ENCODE measurements at places on chromosomes 7 and 10. TPM values are rescaled to one million over a fixed set of nuclear protein-coding genes. Genes with fewer than 3 reads are reported as not detected.

GRCh38 chr7:119167431-119167830 is 942.9 kb downstream of the ANKRD7 start:
- DNase-seq, result no peak
- no peaks in the 10 kb centered on the region for H3K4me1 ChIP-seq
- H3K4me3 ChIP-seq, result no peak overlapping the region
- H3K36me3 ChIP-seq, result no peaks in the 10 kb centered on the region
- H3K27me3 ChIP-seq, result no peaks in the 10 kb centered on the region

GRCh38 chr10:2682491-2682890 is 384.9 kb upstream of the PFKP start:
- no peaks in the 10 kb centered on the region for H3K4me1 ChIP-seq
- H3K27me3 ChIP-seq, result no peaks in the 10 kb centered on the region
- H3K27ac ChIP-seq, result no peak overlapping the region
- H3K4me3 ChIP-seq, result no peak overlapping the region

DNA sequence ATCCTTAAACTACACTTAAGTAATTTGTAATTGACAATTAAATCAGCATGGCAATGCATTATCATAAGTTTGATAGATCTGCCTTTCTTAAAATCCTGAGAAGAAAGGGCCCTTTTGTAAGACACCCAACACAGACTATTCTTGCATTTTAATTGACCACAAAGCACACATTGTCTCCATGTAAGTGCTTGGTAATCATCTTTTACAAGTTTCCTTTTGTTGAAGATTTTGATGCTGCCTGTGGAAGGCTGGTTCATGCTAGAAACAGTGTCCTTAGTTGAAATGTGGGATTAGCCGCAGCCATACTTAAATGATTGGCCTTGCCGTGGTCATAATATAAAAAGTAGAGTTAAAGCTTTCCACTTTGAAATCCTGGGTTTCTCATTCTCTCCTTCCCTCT is 32.3 kb upstream of the CELF2 start:
- no peaks in the 10 kb centered on the region for H3K36me3 ChIP-seq
- H3K27ac ChIP-seq, result no peak overlapping the region
- no peak overlapping the region for H3K4me3 ChIP-seq
- DNase-seq, result no peak
- no peaks in the 10 kb centered on the region for H3K27me3 ChIP-seq

DNA sequence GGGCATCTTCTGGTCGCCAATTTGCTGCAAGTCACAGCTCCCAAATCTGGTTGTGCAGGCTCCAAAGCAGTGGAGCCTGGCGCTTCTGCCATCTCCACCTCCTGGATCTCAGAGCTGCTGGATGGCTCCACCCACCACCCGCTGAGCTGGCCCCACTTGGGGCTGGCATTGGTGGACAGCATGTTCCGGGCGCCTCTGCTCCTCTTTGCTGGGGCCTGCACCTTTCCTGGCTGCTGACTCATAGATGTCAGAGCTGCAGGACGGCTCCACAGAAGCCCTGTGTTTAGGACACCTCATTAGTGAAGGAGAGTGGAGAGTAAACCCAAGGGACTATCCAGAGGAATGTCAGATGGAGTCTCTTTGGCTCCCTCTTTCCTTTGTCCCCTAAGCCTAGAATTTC is 27.4 kb downstream of the MAPK8 start:
- H3K36me3 ChIP-seq, result peaks cover 29% of the 10 kb centered on the region
- no peak overlapping the region for H3K4me3 ChIP-seq
- H3K4me1 ChIP-seq, result no peaks in the 10 kb centered on the region

GRCh38 chr7:17041324-17041723 is 159.5 kb upstream of the AGR3 start:
- H3K4me3 ChIP-seq, result no peak overlapping the region
- no peaks in the 10 kb centered on the region for H3K27me3 ChIP-seq
- H3K27ac ChIP-seq, result no peak overlapping the region
- peak; percentile 87 for DNase-seq
- H3K4me1 ChIP-seq, result peaks cover 77% of the 10 kb centered on the region

GRCh38 chr10:93412801-93413200 is 69.3 kb downstream of the MYOF start:
- peaks cover 15% of the 10 kb centered on the region for H3K36me3 ChIP-seq
- H3K27ac ChIP-seq, result peak overlapping the region; percentile 96
- peak; percentile 73 for DNase-seq
- H3K4me1 ChIP-seq, result peaks cover 35% of the 10 kb centered on the region
- no peaks in the 10 kb centered on the region for H3K27me3 ChIP-seq

DNA sequence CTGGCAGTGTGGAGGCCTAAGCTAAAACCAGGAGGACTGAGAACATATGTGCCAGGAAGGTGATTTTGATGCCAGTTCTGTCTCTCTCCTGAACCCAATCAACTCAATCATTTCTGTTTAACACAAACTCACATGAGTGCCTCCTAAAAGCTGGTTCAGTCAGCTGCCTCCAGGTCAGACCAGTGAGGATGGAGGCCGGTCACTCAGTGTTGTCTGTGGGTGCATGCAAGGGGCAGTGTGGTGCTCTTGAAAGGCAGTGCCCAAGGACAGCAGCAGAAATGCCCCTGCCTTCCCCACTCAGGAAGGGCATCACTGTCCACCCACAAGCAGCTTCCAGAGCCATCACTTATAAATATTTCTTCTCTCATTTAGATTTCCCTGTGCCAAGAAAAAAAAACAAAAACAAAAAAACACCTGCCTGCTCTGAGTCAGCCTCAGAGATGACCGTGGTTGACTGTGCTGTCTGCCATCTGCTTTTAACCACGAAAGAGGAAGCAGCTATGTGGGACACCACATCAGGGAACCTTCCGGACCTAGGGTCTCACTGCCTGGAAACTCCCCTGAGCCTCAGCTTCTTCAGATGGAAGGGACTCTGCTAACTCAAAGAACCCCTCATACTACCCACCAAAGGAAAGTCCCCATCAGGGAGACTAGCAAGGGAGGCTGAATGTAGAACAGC is 39.1 kb downstream of the VOPP1 start:
- peak; percentile 99 for DNase-seq
- peak overlapping the region; percentile 98 for H3K27ac ChIP-seq
- no peaks in the 10 kb centered on the region for H3K27me3 ChIP-seq

DNA sequence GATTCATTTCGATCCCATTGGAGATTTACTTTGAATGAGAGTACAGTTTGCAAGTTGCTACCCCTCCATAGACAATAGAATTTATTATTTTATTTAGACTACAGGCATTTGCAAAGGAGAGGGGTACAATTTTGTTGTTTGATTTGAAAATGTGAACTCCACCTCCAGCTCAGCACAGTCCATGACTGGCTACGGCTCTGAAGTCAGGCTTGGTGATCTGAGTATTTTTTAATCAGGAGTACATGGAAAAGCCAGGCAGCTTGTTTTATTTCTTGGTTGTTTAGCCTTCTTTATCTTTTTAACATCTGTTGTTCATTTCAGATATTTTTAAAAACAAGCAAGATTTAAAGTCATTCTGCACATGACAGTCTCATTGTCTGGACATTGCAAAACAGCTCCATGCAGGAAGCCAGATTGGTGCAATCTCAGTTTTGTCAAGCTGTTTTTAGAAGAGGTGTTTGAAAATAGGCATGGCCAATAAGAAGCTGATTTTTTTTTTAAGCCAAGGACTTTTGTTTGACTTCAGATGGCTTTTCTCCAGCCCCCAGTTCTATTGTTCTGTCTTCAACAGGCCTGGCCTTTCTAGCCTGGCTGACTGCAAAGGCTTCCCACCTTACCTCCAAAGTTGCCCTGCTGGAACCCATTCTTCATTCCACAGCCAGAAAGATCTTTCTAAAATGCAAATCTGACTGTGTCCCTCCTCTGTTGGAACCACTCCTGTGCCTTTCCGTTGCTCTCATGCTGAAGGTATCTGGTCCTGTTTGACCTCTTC is 12.2 kb downstream of the PLXDC2 start:
- H3K4me3 ChIP-seq, result no peak overlapping the region
- peaks cover 76% of the 10 kb centered on the region for H3K4me1 ChIP-seq
- peak; percentile 52 for DNase-seq
- no peaks in the 10 kb centered on the region for H3K36me3 ChIP-seq
- H3K27ac ChIP-seq, result peak overlapping the region; percentile 92
- no peaks in the 10 kb centered on the region for H3K27me3 ChIP-seq

GRCh38 chr10:43808136-43808535 is 159.5 kb upstream of the ZNF32 start:
- no peaks in the 10 kb centered on the region for H3K36me3 ChIP-seq
- DNase-seq, result no peak
- H3K27me3 ChIP-seq, result no peaks in the 10 kb centered on the region
- H3K27ac ChIP-seq, result no peak overlapping the region

DNA sequence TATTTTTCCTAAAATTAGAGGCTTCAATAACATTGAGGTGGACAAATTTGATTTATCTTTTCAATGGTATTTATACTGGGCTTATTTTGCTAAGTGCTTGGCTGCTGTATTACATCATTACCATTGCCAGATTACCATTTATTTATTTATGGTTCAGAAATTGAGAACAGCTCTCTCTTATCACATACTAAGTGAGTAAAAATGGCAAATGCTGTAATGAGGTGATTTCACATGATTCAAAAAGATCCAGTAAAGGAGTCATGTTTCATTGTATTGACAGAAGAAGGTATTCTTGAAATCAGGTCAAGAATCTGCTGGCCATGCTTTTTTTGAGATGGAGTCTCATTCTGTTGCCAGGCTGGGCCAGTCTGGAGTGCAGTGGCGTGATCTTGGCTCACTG is 322.6 kb downstream of the KIF20B start:
- no peaks in the 10 kb centered on the region for H3K4me1 ChIP-seq
- DNase-seq, result no peak
- no peak overlapping the region for H3K4me3 ChIP-seq
- H3K27me3 ChIP-seq, result no peaks in the 10 kb centered on the region
- H3K36me3 ChIP-seq, result no peaks in the 10 kb centered on the region

The TMEM196 gene
- not detected for polyA plus RNA-seq

The ZP3 gene
- 4.3 TPM for polyA plus RNA-seq

The RTKN2 gene
- polyA plus RNA-seq, result 0.08 TPM

The MDH2 gene
- polyA plus RNA-seq, result 75.2 TPM

The NET1 gene
- polyA plus RNA-seq, result 1.4 TPM

The LIPF gene
- polyA plus RNA-seq, result not detected
